MG63 (cell line): ENCODE measurements at places on chromosomes 6 and 20. TPM values are rescaled to one million over a fixed set of nuclear protein-coding genes. Genes with fewer than 3 reads are reported as not detected.

ULBP2 gene
- 2.2 and 7.4 TPM in 2 replicates for total RNA-seq

DNA sequence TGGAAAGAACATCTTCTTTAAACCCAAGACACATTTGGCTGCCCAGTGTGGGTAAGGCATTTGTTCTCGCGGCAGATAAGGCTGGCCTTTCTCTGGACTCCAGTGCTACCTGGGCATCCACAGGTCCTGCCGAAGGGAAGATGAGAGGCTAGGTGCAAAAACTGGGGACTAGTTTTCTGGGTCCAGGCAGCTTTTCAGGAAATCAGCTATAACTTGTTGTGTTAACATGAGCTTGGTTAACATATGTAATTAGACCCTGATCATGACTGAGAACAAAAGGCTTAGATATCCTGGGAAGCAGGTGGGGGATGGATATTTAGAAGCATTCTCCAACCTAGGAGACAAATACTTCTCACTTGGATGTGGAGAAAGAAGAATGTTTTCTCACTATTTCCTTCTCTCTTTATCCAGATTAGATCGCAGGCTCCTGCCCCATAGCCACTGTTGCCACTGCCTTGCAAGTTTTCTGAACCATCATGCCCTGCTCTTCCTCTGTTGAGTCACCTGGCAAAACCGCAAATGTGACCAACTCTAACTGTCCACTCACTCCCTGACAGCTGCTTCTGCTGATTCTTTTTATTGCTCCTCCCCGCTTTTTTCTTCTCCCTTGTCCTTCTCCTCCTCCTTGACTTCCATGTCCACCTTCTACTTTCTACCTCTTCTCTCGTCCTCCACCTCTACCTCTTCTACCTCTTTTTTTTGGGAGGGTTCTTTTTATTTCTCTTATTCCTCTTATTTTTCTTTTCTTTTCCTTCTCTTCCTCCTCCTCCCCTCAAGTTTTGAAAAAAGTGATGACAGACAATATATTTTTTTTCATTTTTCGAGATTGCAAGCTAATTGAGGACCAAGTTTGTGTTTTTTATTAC, 258.1 kb downstream of the UTRN start:
- DNase-seq = peak; percentile 74

GRCh38 chr20:41179961-41180360, 42.6 kb downstream of the PLCG1 start:
- DNase-seq = no peak

DNA sequence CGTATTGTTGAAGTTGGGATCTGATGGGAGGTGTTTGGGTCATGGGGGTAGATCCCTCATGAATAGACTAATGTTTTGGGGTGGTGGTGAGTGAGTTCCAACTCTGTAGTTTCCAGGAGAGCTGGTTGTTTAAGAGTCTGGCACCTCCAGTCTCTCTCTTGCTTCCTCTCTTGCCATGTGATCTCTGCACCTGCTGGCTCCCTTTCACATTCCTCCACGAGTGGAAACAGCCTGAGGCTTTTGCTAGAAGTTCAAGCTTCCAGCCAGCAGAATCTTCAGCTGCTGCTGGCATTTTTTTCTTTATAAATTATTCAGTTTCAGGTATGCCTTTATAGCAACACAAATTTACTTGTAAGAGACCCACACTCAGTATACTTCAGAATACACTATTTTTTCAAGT, 1021.6 kb downstream of the EYS start:
- no peak for DNase-seq

DNA sequence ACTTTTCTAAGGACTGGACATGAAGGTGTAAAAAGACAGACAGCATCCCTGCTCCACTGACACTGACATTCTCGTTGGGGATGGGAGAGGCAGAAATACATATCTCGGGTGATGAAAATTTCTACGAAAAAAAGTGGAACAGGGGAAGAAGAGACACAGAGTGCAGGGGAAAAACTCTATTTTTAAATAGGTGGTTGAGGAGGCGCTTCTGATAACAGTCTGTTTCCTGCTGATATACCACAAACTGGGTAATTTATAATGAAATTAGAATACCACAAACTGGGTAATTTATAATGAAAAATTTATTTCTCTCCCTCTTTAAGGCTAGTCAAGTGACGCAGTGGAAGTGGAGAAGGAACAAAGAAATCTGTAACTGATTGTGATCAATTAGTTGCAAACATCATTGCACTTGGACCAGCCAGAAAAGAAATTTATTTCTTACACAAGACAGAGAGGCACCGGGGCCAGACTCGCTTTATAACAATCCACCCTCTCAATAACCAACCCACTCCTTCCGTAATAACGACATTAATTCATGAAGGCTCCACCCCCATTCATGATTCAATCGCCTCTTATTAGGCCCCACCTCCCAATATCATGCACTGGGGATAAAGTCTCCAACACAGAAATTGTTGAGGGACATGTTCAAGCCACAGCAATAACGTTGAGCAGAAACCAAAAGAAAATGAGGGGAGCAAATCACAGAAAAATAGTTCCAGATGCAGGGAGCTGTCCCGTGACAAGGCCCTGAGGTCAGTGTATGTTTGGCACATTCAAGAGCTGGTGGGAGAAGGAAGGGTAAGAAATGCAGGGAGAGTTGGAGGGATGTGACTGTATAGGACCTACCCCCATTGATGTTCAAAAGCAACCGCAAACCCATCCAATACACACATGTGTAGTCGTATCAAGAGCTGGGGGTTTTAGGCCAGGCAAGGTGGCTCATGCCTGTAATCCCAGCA, 6.6 kb upstream of the SRSF6 start:
- no peak for DNase-seq

- no peak for DNase-seq
Observed at GRCh38 chr6:85436411-85436810, 13.5 kb upstream of the NT5E start.

DNA sequence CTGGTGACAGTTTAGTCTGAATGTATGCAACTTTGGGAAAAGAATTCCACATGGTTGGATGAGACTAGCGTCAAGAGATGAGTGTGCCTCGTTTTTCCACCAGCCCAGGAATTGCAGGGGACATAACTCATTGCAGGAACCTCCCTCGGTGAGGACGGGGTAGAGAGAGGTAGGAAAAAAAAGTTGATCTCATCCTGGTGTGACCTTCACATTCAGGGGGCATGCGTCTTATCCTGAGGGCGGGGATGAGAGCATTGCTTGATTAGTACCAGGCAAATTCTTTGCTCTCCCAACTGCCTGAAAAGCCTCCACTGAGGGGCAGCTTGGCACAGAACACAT, 11.8 kb downstream of the TLDC2 start:
- no peak for DNase-seq

- DNase-seq = peak; percentile 49
Observed at GRCh38 chr20:34891166-34892062, 15.0 kb downstream of the ACSS2 start.

- DNase-seq = peak; percentile 40
Observed at GRCh38 chr20:62321521-62321948, 18.7 kb downstream of the ADRM1 start.

GRCh38 chr6:159360306-159360705, 191.1 kb downstream of the FNDC1 start:
- peak; percentile 10 for DNase-seq

- DNase-seq = peak; percentile 18
Observed at GRCh38 chr6:89828988-89829471, 650 bp upstream of the CASP8AP2 start.

- no peak for DNase-seq
Observed at GRCh38 chr6:18241208-18242038, 22.9 kb downstream of the DEK start.

DNA sequence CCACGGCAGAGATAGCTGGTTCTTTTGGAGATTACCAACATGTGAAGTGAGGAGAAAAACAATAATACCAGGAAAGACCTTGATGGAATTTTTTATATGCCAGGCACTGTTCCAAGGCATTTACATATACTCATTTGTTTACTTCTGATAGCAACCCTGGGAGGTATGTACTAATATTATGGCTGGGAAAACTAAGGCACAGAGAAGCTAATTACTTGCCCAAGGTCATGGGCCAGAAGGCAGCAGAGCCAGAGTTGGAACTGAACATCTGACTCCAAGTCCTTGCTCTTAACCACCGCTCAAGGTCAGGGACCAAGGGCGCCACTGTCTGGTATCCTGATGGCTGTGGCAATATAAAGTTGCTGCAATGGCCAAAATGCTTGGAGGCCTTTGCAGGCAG, 97.0 kb upstream of the KCNG1 start:
- no peak for DNase-seq

GRCh38 chr20:63176034-63176426, 39.9 kb downstream of the YTHDF1 start:
- no peak for DNase-seq

CBLN4 gene
- not detected in 2 replicates for total RNA-seq

GRCh38 chr6:150756173-150756572, 109.3 kb upstream of the MTHFD1L start:
- no peak for DNase-seq

LKAAEAR1 gene
- total RNA-seq = 5.0 and 9.9 TPM in 2 replicates

DNA sequence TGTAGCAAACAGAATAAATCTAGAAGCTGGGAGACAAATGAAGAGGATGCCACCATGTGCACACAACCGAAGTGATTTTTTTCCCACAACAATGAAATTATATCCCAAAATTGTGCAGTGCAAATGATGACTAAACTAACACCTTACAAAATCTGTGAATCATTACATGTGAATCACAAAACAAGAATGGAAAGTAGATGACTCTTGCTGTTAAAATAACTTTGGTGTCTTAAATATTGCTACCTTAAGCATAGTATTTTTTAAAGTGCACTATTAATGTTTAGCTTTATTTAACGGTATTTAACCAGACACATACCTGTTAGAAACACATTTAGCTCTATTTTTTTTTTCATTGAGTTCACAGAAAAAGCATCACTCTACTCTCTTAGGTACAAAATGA, 190.8 kb downstream of the TBC1D32 start:
- no peak for DNase-seq

IL20RA gene
- total RNA-seq = 0.03 TPM in 1 of 2 replicates, not detected in the other

PAX1 gene
- not detected in 2 replicates for total RNA-seq

- peak; percentile 5 for DNase-seq
Observed at GRCh38 chr20:17969278-17969883, 563 bp downstream of the MGME1 start.

KCNQ5 gene
- total RNA-seq = 7.8 and 10.6 TPM in 2 replicates

NOTCH4 gene
- 0.25 TPM in 1 of 2 replicates, not detected in the other for total RNA-seq

DNA sequence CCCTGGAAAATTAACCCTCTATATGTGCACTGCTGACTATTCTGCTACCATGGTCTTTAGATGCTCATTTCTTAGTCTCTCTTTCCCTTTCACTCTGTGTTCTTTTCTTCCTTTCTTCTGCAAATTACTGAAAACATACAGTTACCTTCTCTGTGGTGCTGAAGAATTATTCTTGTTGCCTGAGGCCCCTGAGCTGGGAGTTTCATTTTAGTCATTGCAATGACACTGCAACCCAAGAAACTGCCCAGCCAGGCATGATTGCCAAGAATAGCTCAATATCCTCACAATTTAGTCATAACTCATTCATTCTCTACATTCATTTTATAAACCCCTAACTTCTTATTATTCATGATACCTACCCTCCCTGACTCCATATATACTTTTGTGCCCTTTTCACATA, 245.8 kb upstream of the RAB32 start:
- DNase-seq = peak; percentile 58

DNA sequence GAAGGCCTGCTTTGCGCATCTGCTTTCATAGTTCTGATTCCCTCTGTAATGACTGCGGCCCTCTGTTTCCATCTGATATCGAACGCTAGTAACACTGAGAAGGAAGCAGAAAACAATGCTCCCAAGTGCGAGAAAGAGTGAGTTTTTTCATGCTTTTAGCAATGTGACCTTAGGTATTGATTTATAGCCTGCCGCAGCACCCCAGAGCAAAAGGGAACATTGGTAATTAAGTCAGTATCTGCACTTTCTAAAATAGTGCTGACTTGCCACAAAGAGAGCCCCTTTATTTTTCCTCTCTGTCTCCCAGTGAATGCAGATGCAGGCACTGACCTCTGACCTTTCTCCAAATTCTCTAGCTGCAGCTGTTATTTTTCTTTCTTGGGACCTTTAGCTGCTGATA, 129.8 kb downstream of the HDGFL1 start:
- no peak for DNase-seq

DNA sequence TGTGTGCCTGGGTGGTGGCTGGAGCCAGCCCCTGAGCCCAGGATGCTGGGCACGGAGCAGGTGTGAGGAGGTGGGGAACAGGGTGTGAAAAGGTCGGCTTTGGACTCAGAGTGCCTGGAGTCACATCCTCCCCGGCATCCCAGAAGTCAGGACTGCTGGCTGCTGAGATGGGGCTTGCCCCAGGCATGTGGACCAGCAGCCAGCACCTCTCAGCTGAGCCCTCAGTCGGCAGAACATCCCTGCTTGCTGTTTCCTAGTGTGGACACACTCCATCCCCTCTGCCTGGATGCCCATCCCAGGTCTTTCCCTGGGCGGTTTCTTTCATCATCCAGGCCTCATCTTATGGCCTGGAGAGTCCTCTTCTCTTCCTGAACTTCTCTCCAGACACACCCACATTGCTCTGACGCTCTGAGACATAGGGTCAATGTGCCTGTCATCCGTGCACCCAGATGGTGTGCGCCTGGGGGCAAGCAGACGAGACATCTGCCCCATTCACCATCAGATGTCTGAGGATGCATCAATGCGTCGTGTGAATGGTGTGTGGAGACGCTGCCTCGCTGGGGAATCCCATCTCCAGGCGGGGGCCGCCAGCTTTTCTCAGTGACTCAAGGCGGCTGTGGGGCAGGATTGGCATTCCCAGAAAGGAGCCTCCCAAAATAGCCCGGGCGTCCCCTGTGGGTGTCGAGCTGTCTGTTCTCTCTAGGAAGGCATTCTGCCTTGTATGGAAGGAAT, 104.2 kb downstream of the SYCP2 start:
- DNase-seq = no peak

DNA sequence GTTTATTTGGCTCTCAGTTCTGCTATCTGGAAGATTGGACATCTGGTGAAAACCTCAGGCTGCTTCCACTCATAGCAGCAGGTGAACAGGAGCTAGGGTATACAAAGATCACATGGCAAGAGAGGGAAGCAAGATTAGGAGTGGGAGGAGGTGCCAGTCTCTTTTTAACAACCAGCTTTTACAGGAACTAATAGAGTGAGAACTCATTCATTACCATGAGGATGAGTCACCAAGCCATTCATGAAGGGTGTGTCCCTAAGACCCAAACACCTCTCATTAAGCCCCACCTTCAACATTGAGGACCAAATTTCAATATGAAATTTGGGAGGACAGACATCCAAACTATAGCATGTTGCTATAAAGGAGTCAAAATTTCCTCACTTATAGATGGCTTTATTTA, 85.4 kb upstream of the HCRTR2 start:
- no peak for DNase-seq

DNA sequence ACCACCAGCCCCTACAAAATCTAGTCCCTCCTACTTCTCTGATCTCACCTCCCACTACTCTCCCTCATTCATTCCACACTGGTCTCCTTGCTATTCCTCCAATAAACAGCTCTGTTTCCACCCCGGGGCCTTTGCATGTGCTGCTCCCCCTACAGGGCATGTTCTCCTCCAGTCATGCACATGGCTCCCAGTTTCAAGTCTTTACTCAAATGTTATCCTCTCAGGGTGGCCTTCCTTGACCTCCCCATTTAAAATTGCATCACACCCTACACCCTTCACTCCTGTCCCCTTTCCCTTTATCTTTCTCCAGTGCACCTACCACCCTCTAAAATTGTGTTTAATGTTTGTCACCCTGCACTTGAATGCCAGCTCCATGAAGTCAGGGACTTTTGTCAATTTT, 174.5 kb downstream of the MRPL14 start:
- DNase-seq = no peak

C6orf15 gene
- 0.91 TPM in 1 of 2 replicates, not detected in the other for total RNA-seq
